Omental fat pad (tissue), 4 donors: ENCODE measurements at places on chromosomes 16 and 17.

DNA sequence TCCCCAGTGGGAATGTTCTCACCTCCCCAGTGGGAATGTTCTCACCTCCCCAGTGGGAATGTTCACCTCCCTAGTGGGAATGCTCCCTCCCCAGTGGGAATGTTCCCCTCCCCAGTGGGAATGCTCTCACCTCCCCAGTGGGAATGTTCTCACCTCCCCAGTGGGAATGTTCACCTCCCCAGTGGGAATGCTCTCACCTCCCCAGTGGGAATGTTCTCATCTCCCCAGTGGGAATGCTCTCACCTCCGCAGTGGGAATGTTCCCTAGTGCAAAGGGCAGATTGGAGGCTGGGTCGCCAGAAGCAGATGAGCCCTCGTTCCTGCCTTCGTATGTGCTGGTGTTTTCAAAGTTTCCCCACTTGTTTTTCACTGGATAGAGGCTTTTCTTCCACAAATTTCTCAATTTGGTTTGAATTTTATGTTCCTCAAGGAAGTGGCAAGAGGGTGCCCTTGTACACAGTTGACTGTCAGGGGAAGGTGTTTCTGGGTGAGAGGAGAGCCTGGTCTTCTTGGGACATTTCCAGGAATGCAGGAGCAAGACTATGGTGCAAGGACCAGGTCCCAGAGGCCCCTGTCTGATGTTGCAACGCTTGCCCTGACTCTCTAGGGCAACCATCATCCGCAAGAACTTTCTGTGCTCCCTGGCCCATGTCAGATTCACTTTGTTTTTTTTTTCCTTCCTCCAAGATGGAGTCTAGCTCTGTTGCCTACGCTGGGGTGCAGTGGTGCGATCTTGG lies 34.0 kb downstream of the TRARG1 start:
- no peak for DNase-seq

- no peak for DNase-seq
Observed at GRCh38 chr17:1126801-1127550, 52.8 kb downstream of the ABR start.

DNA sequence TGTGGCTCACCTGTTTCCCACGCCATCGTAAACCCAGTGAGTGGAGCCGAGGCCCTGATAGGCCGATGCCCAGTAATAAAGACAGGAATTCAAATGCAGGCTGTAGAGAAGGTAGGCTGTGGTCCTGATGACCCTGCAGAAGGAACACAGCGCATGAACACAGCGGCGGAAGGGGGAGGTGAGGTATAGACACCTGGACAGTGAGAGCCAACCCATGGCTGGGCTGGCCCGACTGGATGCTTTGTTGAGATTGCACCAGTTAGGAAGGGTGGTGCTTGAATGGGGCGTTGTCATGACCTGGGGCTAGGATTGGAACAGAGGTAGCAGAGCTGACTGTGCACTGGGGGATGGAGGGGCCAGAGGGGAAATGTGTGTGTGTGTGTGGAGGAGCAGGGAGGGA lies 59.2 kb downstream of the CNGB1 start:
- DNase-seq, result no peak

- DNase-seq, result no peak
Observed at GRCh38 chr16:81600275-81600674, 155.7 kb downstream of the CMIP start.

- no peak for DNase-seq
Observed at GRCh38 chr17:73541111-73541510, 103.1 kb downstream of the SDK2 start.
